CD4-positive, alpha-beta T cell treated with Interferon gamma for 1 hour (primary cell): ENCODE measurements at places on chromosomes 6 and 20.

- no peak for DNase-seq
Observed at GRCh38 chr6:157035546-157035945, 258.4 kb downstream of the ARID1B start.

GRCh38 chr20:52524861-52525260 lies 333.3 kb upstream of the ZFP64 start:
- no peak for DNase-seq

- no peak for DNase-seq
Observed at GRCh38 chr6:16907991-16908390, 146.7 kb upstream of the ATXN1 start.

DNA sequence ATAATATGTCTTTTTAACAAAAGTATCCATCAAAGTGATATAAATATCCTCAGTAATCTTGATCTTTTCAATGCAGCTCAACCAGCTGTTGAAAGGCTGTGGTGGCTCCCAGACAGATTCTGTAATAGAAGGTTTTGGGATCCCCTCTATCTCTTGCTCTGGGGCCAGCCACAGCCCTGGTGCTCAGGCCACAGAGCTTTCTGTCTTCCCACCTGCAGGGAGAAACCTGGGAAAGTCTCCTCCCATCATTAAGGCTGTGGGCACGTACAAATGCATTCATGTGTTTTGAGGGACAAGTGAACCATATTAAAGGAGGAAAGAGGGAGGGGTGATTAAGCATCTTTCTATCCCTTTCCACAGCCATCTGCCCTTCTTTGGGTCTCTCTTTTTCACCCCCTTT lies 183.1 kb downstream of the PRDM13 start:
- no peak for DNase-seq

- DNase-seq = no peak
Observed at GRCh38 chr6:33595001-33595846, 15.1 kb upstream of the BAK1 start.

GRCh38 chr6:169975701-169976100 lies 224.3 kb downstream of the ERMARD start:
- DNase-seq = no peak

DNA sequence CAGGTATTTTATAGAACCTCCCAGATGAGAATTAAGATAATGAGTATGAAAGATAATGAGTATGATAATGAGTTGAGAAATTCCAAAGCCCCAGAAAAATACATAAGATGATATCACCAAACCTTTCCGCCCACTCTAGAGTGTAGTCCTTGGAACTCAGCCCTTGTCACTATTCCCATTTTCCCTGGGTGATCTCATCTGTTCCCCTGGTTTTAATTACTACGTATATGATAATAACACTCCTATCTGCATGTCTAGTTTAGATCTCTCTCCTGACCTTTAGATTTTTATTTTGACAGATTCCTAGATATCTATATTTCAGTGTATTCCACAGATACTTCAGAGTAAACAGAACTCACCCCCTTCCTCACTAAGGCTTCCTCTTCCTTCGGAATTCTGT lies 51.0 kb upstream of the ASIP start:
- no peak for DNase-seq

DNA sequence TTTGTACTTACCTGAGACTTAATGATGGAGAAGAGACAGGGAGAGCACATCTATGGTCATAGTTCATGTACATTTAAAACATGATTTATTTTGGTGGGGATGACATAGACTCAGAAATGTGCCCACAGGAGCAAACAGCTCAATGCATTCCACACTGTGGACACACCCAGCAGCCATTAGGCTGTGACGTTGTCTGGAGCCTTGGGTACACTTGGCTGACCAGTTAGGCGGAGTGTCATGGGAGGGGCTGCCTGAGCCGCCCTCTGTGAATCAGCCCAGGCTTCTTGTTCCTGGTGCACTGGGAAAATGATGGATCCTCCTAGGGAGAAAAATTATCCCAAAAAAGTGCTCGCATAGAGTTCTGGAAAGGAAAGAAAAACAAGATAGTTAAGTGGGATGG lies 231.0 kb upstream of the GMDS start:
- DNase-seq = no peak

GRCh38 chr6:27901801-27902200 lies 10.4 kb downstream of the OR2B2 start:
- no peak for DNase-seq

DNA sequence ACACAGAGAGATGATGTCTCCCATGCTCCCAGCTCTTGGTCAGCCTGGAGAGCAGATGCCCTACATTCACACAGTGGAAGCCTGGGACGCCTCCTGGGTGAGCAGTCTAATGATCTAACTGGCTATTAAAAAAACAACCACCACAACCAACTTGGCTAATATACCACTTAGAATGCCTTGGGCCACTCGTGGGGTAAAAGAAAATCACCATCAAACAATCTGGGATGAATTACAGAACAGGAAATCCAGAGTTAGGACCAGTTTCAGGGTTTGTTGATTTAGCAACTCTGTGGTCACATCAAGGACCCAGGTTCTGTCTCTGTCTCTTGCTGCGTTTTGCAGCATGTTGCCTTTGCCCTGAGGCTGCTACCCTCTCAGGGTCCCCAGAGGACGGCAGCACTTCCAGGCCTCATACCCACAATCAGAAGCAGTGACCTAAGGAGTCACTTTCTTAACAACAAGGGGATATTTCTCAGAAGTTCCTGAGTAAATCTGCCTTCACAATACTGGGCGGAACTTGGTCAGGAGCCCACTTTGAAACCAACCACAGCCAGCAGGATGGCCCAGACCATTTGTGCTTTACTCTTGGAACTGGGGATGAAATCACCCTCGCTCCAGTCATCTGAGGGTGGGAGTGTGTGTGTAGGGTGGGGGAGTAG lies 118.7 kb downstream of the CLIC5 start:
- no peak for DNase-seq

GRCh38 chr6:37262446-37263026 lies 4.6 kb upstream of the TMEM217 start:
- no peak for DNase-seq

DNA sequence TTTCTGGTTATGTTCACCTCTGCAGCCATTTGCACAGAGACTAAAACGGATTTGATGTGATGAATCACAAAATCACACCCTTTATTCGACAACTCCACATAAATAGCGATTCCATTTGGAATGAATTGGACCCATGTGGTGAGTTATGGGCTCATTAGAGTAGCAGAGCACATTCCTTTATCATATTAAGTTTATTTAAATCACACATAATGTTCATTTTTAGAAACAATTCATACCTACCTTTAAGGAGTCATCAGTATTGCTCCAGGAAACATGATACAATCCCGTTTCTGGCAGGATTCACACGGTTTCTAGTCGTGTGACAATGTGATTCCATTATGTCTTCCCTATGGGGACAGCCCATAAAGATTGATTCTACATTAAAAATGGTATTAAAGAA lies 303.5 kb downstream of the CDH4 start:
- DNase-seq = no peak

DNA sequence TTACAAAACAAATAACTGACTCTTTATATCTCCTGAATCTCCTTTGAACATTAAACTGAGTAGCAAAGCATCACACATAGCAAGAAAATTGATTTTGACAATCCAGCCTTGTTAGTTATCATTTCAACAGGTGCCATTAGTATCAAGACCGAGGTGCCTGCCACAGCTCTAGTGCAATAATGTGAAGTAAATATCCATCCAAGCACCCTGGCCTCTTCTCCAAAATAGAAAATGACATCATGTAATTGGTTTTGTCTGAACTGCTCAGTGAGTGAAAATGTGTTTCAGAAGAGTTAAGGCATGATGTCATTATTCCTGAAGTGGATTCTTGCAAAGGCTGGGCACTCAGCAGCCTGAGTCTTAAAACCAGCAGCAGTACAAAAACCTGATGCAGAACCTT lies 341.4 kb downstream of the PLCB1 start:
- DNase-seq = no peak

GRCh38 chr20:40016392-40016791 lies 672.6 kb downstream of the MAFB start:
- no peak for DNase-seq

DNA sequence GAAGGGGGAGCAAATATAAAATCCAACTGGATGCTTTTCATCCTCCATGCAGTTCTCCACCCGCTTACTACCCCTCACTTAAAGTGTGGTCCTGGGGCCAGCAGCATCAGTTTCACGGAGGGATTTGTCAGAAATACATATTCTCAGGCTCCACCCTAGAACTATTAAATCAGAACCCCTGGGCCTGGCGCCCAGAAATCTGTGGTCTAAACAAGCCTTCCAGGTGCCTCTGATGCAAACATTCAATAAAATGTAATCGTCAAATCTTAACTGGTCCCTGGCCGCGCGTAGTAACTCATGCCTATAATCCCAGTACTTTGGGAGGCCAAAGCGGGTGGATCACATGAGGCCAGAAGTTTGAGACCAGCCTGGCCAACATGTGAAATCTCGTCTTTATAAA lies 47.7 kb downstream of the ATXN1 start:
- no peak for DNase-seq

DNA sequence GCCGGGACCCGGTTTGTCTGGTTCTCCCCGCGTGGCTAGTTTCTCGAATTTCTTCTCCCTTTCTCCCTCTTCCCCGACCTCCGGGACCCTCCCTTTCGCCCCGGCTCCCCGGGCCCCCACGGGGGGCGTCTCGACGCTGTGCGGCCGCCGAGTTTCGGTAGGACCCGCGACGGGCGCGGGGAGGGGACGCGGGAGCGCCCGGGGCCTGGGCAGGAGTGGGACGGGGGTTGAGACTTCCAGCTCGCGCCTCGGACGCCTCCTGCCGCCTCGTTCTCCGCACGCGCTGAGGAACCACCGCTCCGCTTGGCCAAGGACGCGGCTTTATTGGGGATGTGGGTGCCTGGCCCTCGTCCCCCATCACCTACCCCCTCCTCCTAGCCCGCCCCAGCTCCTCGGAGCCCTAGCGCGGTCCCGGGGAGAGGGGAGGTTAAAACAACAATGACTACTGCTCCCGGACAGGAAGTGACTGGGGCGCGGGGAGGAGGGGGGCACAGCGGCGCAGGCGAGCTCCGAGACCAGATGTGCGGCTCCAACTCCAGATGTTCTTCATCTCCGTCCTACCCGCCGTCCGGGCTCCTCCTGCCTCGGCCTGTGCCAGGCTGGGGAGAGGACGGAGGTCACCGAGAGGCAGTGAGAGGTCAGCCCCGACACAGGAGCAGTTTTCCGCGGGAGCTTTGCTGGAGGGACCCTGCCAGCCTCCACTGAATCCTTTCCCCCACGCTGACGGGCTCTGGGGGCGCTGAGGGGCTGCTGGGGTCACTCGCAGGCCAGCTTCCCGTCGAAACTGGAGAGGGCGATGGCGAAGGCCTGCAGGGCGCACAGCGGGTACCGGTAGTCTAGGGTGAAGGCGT lies 917 bp upstream of the TEAD3 start:
- peak; percentile 12 for DNase-seq

GRCh38 chr6:146955570-146955969 lies 248.6 kb upstream of the STXBP5 start:
- no peak for DNase-seq

GRCh38 chr6:16488813-16489212 lies 250.4 kb downstream of the GMPR start:
- no peak for DNase-seq

- DNase-seq = no peak
Observed at GRCh38 chr6:26604026-26604425, 7.3 kb downstream of the ABT1 start.

DNA sequence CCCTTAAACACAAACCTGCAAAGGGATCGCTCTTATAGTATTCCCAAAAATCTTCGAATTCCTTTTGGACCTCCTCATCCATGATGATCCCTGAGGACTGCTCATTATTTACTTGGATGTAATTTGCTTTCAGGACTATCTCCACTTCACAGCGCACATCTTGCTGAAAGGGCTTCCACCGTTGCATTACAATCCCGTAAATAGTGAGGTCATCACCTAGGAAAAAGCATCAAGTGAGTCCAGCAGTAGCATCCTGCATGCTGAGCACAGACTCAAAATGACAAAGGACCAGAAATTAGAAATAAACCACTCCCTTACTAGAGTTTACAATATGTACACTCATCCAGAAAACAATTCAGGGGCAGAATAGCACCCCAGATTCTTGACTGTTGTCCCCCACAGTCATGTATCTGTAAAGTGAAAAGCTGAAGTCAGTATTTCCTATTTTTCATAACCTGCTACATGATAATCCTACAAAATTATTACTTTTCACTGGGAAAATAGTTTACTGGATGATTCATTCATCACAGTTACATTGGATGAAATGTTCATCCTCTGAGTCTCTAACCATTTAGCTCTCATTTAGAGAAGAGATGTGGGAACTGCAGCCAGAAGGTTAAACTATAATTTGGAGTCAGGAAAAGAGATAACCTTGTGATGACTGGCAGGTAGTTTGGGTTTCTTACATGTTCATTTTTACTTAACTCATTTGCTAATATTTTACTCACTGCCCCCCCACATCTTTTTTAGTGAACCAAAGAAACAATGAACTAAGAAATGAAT lies 17.2 kb downstream of the MCM9 start:
- DNase-seq = no peak

DNA sequence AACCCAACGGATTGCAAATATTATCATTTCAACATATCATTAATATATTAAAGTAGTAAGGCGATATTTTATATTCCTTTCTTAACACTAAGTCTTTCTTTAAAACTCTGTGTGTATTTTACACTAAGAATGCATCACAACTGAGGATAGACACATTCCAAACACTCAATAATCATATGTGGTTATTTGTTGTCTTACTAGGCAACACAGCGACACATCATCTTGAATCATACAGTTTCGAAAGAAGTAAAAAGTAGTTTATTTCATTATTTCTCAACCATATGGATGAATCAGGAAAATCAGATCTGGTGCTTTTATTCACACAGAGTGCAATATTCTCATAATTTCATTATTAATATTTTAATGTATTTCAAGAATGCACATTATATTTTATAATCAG lies 662.4 kb downstream of the EPHA7 start:
- DNase-seq = no peak

DNA sequence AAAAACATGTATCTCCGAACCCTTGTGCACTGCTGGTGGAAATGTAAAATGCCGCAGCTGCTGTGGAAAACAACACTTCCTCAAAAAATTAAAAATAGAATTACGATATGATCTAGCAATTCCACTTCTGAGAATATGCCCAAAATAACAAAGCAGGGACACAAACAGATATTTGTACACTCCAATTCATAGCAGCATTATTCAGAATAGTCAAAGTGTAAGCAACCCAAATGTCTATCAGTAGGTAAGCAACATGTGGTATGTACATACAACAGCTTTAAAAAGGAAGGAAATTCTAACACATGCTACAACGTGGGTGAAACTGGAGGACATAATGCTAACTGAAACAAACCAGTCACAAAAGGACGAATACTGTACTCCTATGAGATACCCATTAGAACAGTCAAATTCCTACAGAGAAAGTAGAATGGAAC lies 5.7 kb upstream of the RAB5IF start:
- no peak for DNase-seq

GRCh38 chr6:27241443-27241842 lies 6.1 kb upstream of the PRSS16 start:
- no peak for DNase-seq

DNA sequence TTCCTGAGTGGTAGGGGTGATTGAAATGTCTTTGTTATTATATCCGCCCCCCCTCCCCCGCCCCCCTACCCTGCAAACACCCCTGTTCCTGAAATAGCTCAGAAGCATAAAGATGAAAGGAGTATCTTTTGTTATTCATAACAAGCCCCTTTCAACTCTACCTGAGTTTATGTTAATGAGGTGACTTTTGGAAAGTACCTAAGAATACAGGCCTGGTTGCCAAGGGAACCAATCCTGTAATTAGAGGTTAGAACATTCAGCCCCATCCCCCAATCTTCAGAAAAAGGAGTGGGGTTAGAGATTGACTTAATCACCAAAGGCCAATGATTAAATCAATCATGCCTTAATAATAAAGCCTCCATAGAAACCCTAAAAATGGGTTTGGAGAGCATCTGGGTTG lies 979.2 kb upstream of the GJE1 start:
- DNase-seq = no peak

- DNase-seq = no peak
Observed at GRCh38 chr20:37494796-37495195, 26.3 kb upstream of the NNAT start.
